ENCODE measurements at places on chromosomes 11 and 22.

GRCh38 chr11:71459767-71460320 is 6.8 kb downstream of the NADSYN1 start:
- DNase-seq, result no peak

GRCh38 chr11:108914981-108915380 is 250.1 kb downstream of the DDX10 start:
- no peak for DNase-seq

- DNase-seq, result no peak
These were observed 3.9 kb upstream of the PRG2 start for GRCh38 chr11:57394203-57394965.

DNA sequence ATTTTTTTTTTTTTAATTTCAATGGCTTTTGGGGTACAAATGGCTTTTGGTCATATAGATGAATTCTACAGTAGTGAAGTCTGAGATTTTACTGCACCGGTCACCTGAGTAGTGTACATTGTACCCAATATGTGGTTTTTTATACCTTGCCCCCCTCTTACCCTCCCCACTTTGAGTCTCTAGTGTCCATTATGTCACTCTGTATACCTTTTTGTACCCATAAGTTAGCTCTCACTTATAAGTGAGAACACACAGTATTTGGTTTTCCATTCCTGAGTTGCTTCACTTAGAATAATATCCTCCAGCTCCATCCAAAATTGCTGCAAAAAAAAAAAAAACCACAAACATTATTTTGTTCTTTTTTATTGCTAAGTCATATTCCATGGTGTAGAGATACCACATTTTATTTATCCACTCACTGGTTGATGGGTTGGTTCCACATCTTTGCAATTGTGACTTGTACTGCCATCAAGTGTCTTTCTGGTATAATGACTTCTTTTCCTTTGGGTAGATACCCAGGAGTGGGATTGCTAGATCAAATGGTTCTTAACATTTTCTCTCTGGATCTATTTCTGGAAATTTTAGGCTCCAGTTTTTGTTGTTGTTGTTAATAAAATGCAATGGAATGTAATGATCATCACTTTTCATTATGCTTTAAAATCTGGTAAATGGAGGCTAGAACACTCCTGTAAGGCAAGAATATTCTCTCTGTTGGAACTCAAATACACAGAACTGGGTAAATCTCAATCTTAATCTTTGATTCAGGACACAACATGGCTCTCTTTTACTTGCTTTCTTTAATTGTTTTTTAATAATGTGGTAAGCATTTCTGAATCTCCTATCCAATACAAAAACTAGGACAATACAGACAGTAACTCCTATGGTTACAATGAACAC is 10.3 kb downstream of the NEAT1 start:
- no peak for DNase-seq

GRCh38 chr11:19923626-19924025 is 211.0 kb downstream of the NAV2 start:
- no peak for DNase-seq
